ENCODE measurements at places on chromosomes 4 and X.

GRCh38 chr4:18404642-18405041 is 383.1 kb upstream of the LCORL start:
- H3K27ac ChIP-seq: no peak overlapping the region
- DNase-seq: no peak
- no peak overlapping the region for H3K4me3 ChIP-seq
- no peaks in the 10 kb centered on the region for H3K36me3 ChIP-seq
- H3K4me1 ChIP-seq: no peaks in the 10 kb centered on the region

- no peaks in the 10 kb centered on the region for H3K27me3 ChIP-seq
- no peak overlapping the region for H3K4me3 ChIP-seq
- no peaks in the 10 kb centered on the region for H3K36me3 ChIP-seq
Observed at GRCh38 chrX:31837445-31838049, 765.7 kb upstream of the FTHL17 start.

GRCh38 chrX:39819921-39820849 is 277.6 kb downstream of the BCOR start:
- DNase-seq: no peak
- H3K36me3 ChIP-seq: no peaks in the 10 kb centered on the region
- H3K4me1 ChIP-seq: peaks cover 6% of the 10 kb centered on the region
- H3K27me3 ChIP-seq: no peaks in the 10 kb centered on the region
- peak overlapping the region; percentile 47 for H3K4me3 ChIP-seq

DNA sequence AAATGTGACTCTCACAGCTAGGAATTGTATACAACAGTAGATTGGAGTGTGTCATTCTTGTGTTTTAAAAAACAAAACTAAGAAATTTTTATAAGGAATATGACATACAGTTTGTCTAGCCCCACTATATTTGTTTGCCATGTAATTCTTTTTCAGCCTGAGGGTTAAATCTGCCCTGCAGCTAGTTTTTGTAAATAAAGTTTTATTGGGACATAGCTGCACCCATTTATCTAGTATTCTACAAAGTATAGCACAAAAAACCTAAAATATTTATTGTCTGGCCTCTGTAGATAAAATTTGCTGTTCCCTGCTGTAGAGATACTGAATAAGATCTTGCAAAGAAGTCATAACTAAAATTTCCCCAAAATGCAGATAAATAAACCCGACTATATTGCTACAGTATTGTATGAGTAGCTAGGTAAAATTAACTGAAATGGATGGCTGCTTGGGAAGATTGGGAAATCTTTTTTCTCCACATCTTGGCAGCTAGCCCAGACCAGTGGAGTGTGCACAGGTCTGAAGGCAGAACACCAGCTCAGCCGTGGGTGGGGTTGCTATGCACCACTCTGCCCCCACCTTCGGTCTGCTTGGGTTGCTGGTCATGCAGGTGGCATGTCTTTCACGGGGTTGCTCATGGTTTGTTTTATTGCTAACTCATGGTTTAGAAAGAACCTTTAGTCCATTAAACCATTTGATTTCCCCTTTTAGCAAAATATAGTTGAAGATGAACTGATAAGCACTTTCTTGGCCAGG is 127.9 kb downstream of the KLHL8 start:
- peak overlapping the region; percentile 40 for H3K27ac ChIP-seq
- H3K27me3 ChIP-seq: no peaks in the 10 kb centered on the region
- peaks cover 44% of the 10 kb centered on the region for H3K4me1 ChIP-seq
- DNase-seq: no peak
- no peak overlapping the region for H3K4me3 ChIP-seq
- H3K36me3 ChIP-seq: peaks cover 20% of the 10 kb centered on the region

GRCh38 chr4:48594180-48594579 is 104.1 kb downstream of the ZAR1 start:
- H3K36me3 ChIP-seq: peaks cover 18% of the 10 kb centered on the region
- DNase-seq: no peak
- H3K27me3 ChIP-seq: no peaks in the 10 kb centered on the region
- no peak overlapping the region for H3K27ac ChIP-seq
- no peak overlapping the region for H3K4me3 ChIP-seq

GRCh38 chr4:69658133-69658532 is 5.1 kb upstream of the UGT2A1 start:
- H3K4me1 ChIP-seq: no peaks in the 10 kb centered on the region
- no peaks in the 10 kb centered on the region for H3K27me3 ChIP-seq
- no peaks in the 10 kb centered on the region for H3K36me3 ChIP-seq
- H3K27ac ChIP-seq: no peak overlapping the region

DNA sequence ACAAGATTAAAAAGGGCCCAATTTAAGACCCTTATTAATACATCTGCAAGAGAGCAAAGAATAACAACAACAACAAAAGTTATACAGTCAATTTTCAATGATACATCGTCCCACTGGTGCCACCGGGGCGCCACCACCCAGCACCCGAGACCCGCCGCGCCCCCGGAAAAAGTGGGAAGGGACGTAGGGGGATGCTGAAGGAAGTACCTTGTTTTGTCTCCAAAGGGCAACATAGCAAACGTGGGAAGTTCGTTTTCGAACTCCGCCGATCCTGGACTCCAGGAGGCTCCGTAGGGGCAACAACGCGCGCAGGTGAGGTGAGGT is 1.7 kb downstream of the PDE5A start:
- no peaks in the 10 kb centered on the region for H3K36me3 ChIP-seq
- H3K27me3 ChIP-seq: peaks cover 7% of the 10 kb centered on the region
- H3K27ac ChIP-seq: peak overlapping the region; percentile 71
- H3K4me3 ChIP-seq: peak overlapping the region; percentile 75

GRCh38 chr4:138758876-138759553 is 256.6 kb upstream of the NOCT start:
- no peak for DNase-seq
- no peaks in the 10 kb centered on the region for H3K36me3 ChIP-seq
- no peak overlapping the region for H3K4me3 ChIP-seq
- H3K27me3 ChIP-seq: no peaks in the 10 kb centered on the region

Data from suprapubic skin (tissue), 4 donors.